ENCODE measurements at places on chromosomes 5 and 9. TPM values are rescaled to one million over a fixed set of nuclear protein-coding genes. Genes with fewer than 3 reads are reported as not detected.

Gene ZDHHC11B
- not detected for total RNA-seq

Gene APBA1
- total RNA-seq, result 0.55 TPM

Gene THG1L
- 28.8 TPM for total RNA-seq

Gene MELK
- 27.1 TPM for total RNA-seq

Gene FOXD4L5
- total RNA-seq, result not detected

Gene SHC3
- 1.0 TPM for total RNA-seq

DNA sequence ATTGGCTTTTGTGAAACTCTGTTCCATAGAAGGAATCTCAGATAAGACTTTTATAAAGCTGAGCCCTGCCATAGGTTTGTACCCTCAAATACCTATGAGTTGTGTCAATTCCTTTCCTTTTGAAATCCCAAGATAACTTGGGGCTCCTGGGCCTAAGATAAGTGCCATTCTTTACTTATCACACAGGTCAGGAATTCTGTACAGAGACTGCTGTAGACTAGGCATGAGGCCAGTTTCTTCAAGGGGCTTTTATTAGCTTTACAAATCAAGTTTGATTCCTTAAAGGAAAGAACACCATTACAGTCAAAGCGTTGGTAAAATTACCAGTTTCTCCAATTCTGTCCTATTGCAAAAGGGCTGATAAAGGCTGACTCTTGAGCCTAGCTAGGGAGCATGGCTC lies 39.2 kb downstream of the SHC3 start:
- no peak for DNase-seq

DNA sequence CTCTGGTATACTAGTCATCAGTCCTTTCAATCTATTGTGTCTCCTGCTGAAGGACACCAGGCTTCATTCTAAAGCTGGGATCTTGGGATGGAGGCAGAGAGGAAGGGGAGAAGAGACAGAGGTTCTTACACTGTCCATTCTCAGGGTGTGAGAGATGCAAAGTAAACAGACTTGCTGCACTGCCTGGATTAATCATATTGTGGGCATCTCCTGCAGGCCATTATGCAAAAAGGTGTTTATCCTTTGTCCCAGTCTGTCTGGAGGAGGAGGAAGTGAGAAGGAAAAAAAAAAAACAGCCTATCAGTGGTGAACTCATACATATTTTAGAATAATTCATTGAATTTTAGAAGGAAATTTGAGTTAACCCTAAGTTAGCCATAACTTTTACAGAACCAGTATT lies 92.9 kb upstream of the TNPO1 start:
- peak; percentile 36 for DNase-seq

DNA sequence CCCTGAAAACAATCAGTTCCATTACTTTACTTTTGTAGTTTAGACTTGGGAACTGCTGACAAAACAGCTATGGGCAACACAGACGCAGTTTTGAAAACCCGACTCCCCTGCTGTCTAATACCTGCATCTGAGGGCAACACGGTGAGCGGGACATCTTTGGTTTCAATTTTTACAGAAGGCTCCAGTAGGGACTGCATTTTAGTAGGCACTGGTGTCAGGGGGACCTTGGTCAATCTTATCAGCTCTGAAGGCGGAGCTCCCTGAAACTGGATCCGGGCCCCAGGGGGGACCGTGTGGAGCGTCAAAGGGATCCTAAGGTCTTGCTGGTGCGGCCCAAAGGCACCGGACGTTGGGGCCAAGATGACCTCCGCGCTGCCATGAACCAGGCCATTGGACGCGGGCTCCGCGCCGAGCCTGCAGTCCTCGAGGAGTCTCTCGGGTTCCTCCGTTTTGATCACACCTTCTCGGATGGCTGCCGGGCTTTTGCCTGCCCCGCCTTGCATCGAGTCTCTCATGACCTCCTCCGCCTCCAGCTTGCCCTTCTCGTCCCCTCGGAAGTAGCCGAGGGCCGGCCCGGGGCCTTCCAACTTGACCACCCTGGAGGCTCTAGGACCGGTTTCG lies 1.1 kb downstream of the SOX30 start:
- no peak for DNase-seq

DNA sequence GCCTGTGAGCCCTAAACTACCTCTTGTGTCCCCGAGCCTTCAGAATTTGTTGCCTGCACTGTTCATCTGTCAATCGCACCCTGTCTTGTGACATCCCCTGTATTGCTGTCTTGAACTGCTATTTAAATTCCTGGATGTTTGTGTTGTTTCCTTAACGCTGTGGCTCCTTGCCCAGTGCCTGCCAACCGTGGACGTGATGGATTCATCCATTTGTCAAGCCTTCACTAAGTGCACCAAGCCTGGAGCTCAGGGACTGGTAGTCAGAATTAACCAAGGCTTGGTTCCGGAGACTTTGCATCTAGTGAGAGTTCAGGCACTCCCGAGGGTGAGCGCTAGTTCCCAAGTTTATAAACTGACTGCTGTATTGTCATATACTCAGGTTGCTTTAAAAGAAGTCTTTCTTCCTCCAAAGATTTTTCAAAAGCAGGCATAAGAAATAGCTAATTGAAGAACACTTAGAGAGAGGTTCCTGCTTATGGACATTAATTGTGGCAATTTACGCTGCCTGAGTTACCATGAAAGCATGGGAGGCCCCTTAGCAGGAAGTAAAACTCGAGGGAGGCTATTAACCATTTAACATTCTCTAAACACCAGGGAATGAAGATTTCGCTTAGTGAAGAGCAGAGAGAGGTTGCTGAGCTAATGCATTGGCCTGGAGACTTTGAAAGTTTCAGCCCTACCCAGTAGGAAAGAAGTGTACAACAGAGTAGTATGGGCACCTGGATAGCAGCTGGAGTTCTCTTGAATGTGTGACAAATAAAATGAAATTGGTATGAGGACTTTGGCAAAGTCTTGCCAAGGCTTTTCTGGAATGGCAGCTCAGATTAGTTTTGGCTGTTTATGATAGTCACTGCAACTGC lies 29.0 kb downstream of the RGS3 start:
- DNase-seq, result peak; percentile 53

GRCh38 chr9:1429297-1429696 lies 379.1 kb downstream of the DMRT2 start:
- no peak for DNase-seq

DNA sequence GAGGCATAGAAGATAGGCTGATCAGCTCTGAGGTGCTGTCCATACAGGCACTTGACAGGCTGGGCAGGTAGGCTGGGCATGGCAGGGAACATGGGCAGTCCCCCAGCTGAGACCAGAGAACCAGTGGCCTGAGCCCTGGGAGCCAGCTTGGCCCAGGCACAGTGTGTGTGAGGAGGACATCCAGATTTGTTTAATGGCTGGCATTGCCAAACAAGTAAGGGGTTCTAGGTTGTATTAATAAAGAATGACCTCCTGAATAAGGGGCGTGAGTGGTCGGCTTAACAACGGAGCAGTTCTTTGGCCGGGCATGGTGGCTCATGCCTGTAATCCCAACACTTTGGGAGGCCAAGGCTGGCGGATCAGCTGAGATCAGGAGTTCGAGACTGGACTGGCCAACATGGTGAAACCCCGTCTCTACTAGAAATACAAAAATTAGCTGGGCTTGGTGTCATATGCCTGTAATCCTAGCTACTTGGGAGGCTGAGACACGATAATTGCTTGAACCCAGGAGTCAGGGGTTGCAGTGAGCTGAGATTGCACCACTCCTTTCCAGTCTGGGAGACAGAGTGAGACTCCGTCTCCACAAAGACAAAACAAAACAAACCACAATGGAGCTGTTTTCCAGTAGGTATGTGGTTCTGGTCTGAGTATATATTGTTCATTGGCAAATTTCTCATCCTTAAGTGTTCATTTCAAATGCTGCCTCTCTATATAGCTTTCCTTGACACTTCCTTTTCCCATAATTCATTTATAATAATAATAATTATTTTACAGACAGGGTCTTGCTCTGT lies 56.2 kb downstream of the ANGPTL2 start:
- DNase-seq, result no peak

- DNase-seq, result peak; percentile 21
Measured at GRCh38 chr5:62771341-62771740, 192.7 kb downstream of the LRRC70 start.

- no peak for DNase-seq
Measured at GRCh38 chr9:107999890-108000289, 510.3 kb upstream of the KLF4 start.

- DNase-seq, result no peak
Measured at GRCh38 chr9:137138722-137139467, at the start of gene GRIN1. Gene GRIN1 (plus strand): TSS chr9:137139154. CDS start chr9:137139487, 333 bp downstream.

- DNase-seq, result no peak
Measured at GRCh38 chr5:67878933-67879332, 336.6 kb upstream of the PIK3R1 start.

GRCh38 chr9:130332384-130332926 lies 66.9 kb downstream of the HMCN2 start:
- DNase-seq, result no peak

GRCh38 chr9:111986035-111986556 lies 89.5 kb downstream of the UGCG start:
- DNase-seq, result no peak

GRCh38 chr5:72597456-72597948 lies 90.3 kb upstream of the ZNF366 start:
- DNase-seq, result peak; percentile 44
